ENCODE measurements at places on chromosomes 2 and 18.

- DNase-seq = no peak
Measured at GRCh38 chr2:57981083-57981768, 65.4 kb upstream of the VRK2 start.

DNA sequence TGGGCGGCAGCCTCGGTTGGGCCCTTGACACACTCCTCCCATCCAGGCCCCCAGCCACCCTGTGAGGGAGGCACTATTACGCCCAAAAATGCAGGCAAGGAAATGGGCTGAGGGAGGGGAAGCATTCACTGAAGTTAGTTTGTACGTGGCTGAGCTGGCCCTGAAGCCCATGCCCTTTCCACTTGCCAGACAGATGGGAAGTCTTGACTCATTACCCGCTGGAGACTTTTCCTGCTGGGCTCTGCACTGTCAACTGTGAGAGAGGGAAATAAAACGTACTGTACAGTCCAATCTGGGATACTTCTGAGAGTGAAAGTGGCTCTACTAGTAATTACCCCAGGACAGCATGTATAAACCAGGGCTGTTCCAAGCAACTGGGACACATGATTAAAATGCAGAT is 125.9 kb downstream of the MSH2 start:
- DNase-seq = no peak

GRCh38 chr2:187971893-187972292 is 319.8 kb upstream of the GULP1 start:
- DNase-seq = no peak

GRCh38 chr2:123916531-123916930 is 108.6 kb upstream of the CNTNAP5 start:
- peak; percentile 90 for DNase-seq

All from NCI-H2171 treated with DMSO at 0.1 percent for 48 hours (cell line).